ENCODE measurements at places on chromosomes 2 and 18.

GRCh38 chr2:21404827-21405625 lies 281.3 kb downstream of the TDRD15 start:
- DNase-seq = no peak

- no peak for DNase-seq
These were observed 750.6 kb upstream of the SALL3 start for GRCh38 chr18:78228974-78229373.

DNA sequence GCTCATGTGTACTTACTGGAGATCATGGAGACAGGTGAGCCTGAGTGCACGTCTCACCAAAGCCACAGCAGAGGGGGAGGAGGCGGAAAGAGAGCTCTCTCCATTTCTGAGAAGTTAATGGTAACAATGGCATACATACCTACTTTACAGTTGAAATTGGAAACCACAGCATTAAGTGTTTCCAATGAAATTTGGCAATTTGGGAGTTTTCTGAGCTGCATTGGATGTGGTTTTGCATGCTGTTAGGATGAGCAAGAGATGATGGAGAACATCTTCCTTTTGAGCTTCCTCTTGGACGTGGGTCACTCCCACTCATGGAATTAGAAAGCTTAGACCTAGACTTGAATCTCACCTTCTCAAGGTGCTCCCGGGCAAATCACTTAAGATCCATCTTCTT lies 25.5 kb upstream of the IL37 start:
- no peak for DNase-seq

- no peak for DNase-seq
These were observed 245.7 kb downstream of the MTX2 start for GRCh38 chr2:176514805-176515500.

- no peak for DNase-seq
These were observed 36.4 kb downstream of the SCN1A start for GRCh38 chr2:166091439-166091838.

DNA sequence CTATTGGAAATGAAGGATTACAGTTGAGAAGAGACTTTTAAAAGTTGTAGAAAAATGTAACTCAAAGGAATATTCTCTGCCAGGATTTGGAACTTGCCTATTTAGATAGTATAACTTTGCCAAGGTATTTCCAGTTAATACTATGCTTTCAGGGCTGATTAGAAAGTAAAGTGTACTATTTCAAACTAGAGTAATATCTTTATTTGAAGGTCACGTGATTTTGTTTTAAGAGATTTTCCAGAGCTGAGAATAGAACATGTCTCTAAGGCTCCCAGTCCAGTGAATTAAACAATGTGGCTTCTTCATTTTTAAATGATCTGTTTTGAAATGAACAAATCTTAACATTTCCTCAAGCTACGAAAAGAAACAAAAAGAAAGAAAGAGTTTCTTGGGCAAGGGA lies 53.9 kb downstream of the CCDC148 start:
- DNase-seq = no peak

GRCh38 chr18:69216321-69216720 lies 184.4 kb upstream of the DOK6 start:
- DNase-seq = no peak

DNA sequence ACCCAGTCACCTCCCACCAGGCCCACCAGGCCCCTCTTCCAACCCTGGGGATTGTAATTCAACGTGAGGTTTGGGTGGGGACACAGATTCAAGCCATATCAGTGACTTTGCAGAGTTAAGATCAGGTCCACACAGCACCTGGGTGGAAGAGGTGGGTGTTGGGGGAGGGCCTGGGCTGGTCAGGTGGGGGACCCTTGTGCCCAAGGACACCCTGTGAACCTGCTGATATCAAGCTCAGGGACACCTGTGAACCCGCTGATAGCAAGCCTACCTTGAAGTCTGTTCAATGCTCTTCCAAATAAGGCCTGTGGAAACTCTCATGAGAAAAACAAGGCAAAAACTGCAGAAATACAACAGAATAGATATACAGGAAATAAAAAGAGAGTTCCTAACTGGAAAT lies 19.9 kb upstream of the TPO start:
- no peak for DNase-seq

DNA sequence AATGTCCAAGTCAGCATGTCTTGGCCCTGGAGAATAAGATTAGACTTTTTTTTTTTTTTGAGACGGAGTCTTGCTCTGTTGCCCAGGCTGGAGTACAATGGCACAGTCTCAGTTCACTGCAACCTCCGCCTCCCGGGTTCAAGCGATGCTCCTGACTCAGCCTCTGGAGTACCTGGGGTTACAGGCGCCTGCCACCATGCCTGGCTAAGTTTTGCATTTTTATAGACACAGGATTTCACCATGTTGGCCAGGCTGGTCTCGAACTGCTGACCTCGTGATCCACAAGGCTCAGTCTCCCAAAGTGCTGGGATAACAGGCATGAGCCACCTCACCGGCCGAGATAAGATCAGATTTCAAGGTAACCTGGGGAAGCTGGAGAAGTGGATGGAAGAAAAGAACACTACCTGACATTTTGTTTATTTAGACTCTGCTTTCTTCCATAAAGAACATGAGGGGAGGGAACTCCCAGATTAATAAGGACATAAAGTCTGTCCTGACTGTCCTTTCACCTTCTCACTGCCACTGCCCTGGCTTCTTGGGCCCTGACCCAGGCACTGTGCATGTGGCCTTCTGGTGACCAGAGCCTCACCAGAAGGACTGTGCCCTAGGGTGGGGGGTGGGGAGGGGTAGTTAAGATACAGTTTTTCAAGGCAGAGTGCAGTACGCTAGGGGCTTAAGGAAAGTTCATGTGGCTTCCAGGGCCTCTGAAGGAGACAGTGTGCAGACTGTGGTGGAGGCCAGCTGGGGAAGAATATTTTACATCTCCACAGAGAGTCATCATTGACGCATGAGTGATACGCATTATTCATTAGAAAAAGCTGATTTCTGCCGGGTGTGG lies 4.8 kb upstream of the IMPA2 start:
- no peak for DNase-seq

DNA sequence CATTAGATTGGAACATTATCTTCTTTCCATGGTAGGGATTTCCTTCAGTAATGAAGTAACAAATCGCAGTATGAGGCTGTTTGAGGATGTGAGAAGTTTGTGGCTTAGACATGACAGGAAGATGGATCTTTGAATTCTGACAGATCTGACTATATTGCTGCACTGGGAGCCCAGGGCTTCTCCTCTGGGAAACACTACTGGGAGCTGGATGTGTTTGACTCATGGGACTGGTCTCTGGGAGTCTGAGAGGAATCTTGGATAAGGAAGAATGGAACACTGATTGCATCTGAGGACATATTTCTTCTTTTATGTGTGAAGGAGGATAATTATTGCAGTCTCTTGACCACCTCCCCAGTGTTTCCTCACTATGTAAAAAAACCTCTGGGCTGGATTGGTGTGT lies 77.2 kb upstream of the ST6GAL2 start:
- DNase-seq = no peak

DNA sequence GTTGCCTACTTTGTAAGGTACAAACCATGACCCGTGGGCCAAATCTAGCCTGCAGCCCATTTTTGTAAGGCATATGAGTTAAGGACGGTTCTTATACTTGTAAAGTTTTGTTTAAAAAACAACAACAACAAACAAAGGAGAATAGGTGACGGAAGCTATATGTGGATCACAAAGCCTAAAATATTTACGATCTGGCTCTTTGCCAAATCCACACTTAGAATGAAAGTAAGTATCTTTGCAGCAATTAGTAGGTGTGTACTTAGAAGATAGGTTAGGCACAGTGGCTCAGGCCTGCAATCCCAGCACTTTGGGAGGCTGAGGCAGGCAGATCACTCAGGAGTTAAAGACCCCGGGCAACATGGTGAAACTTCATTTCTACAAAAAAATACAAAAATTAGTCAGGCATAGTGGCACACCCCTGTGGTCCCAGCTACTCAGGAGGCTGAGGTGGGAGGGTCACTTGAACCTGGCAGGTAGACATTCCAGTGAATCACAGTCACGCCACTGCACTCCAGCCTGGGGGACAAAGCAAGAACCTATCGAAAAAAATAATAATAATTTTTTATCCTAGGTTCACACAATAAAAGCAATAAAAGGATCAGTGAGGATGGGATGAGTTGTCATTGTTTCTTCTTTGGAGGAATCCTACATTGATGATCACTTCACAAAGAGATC lies 57.8 kb upstream of the CTAGE1 start:
- no peak for DNase-seq

- no peak for DNase-seq
These were observed 132.7 kb downstream of the TSN start for GRCh38 chr2:121888189-121888557.

GRCh38 chr2:45889620-45890370 lies 238.3 kb downstream of the PRKCE start:
- DNase-seq = no peak

DNA sequence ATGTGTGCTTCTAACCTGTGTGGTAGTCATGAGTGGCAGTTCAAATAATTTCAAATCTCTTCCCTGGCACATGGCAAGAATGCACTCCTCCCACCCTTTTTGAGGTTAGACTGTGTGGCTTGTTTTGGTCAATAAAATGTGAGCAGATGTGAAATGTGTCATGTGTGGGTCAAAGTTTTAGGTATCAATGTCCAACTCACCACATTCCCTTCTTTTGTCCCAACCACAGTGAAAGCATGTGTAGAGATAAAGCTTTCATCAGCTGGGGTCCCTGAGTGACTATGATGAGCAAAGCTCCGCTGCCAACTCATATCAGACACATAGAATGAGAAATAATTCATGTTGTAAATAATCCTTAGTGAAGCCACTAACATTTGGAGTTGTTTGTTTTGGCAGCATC lies 118.2 kb downstream of the PAX3 start:
- no peak for DNase-seq

DNA sequence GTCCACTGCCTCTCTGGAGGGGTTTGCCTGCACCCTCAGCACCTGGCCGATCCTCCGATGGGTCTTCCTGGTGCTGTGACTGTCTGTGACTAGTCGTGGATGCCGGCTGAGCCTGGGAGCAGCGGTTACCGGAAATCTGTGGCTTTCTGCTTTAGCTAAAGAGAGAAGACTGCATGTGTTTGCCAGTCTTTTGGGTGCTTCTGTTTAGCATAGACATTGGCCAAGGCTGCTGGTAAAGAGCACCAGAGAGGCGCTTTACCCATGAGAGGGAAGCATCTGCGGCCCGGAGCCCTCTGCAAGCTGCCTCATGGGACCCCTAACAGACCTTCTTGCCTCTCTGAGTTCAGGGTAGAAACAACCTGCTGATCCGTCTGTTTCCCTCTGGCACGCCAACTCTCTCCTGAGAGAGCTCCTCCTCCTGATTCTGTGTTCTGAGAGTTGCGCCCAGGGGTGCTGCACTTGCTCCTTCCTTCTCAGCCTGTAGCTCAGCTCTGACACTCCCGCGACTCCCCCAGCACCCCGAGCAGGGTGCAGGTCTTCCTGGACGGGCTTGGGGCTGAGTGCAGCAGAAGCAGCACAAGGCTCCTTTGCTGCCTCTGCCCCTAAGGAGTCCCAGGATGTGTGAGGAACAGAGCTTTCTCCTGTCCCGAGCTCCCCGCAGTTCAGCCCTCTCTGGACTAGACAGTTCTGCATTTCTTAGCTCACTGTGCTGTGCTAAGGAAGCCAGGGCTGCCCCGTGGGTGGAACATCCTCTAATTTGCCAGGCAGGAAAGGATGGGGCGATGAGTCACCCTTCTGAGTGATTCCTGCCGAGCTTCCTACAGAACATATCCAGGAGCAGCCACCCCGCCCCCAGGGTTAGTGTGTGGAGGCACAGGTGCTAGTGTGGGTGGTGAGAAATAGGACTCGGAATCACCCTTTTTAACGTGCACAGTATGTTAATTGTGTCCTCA lies 203.2 kb downstream of the SH3RF3 start:
- DNase-seq = peak; percentile 85

DNA sequence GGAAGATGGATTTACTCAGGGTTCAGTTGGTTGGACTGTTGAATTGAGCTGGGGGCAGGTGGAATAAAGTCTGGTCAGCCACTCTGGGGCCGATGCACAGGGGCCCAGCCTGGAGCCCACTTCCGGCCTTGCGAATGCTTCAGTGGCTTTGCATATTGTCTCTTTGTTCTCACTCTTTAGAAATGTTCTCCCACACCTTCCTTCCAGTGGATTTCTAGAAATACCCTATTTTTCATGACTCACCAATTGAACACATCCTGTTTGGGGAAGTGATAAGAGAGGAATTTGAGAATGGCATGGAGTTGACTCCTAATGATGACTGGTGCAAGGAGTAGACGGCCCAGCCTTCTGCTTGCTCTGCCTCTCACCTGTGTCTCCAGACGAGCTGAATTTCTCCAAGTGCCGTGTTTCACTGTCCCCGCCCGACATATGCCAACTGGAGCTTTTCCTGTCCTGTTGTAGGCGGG lies 28.1 kb downstream of the ASAP2 start:
- DNase-seq = no peak

- DNase-seq = no peak
These were observed 113.1 kb upstream of the ID2 start for GRCh38 chr2:8568543-8569302.

GRCh38 chr2:19574778-19575260 lies 216.4 kb upstream of the OSR1 start:
- DNase-seq = peak; percentile 81

DNA sequence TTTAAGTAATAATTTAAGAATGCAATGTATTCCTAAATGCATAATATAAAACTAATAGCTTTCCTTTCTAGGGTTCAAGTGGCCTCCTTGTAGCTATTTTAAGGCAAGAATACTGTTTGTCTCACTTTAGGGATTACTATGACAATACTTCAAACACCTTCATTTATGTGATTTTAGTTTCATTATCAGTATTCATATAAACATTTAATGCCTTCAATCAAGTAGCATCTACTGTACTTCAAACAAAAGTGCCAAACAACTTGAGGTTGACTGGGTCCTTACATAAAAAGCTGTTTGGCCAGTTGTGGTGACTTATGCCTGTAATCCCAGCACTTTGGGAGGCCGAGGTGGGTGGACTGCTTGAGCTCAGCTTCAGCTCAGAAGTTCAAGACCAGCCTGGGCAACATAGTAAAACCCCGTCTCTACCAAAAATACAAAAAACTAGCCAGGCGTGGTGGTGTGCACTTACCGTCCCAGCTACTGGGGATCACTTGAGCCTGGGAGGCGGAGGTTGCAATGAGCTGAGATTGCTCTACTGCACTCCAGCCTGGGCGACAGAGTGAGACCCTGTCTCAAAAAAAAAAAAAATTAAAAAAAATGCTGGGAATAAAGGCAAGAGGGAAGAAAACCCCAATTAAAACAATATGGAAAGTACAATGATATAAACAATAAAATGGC lies 9.3 kb downstream of the MEX3C start:
- no peak for DNase-seq

- DNase-seq = no peak
These were observed 905 bp upstream of the IAH1 start for GRCh38 chr2:9473308-9473984.
